ENCODE measurements at places on chromosomes 1 and 21.

- no peak for DNase-seq
These were observed 27.3 kb downstream of the TEX35 start for GRCh38 chr1:178540204-178540603.

DNA sequence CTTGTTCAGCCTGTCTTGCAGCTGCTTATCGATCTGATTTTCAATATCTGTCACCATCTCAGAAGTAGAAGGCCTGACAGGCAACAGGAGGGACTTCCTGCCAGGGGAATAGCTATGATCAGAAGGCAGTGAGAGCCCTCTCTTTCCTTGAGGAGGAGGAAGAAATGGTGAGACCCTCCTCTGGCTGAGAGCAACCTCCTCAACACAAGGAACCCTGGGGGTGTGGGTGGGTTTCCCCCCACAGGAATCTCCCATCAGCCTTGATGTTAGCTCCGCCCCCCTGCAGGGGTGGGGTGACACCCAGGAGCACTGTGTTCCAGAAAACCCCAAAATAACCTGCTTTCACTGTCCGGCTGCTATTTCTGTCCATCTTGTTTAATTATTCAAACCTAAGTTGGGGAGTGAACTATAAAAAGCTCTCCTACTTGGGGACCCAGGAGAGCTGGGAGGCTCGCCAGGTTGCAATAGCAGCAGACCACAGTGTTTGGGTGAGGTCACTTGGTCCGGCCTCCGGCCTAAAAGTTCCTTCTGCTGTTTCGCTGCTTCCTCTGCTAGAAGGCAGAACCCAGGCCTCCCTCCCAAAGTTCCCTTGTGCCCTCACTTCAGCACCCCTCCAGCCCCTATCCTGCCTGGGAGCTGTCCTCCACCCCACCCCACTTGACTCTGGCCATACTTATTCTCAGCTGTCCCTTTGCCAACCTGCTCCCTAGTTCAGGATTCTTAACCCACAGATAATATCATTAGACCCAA is 7.8 kb upstream of the MEF2D start:
- peak; percentile 50 for DNase-seq

GRCh38 chr1:230459465-230459864 is 33.3 kb upstream of the PGBD5 start:
- no peak for DNase-seq

DNA sequence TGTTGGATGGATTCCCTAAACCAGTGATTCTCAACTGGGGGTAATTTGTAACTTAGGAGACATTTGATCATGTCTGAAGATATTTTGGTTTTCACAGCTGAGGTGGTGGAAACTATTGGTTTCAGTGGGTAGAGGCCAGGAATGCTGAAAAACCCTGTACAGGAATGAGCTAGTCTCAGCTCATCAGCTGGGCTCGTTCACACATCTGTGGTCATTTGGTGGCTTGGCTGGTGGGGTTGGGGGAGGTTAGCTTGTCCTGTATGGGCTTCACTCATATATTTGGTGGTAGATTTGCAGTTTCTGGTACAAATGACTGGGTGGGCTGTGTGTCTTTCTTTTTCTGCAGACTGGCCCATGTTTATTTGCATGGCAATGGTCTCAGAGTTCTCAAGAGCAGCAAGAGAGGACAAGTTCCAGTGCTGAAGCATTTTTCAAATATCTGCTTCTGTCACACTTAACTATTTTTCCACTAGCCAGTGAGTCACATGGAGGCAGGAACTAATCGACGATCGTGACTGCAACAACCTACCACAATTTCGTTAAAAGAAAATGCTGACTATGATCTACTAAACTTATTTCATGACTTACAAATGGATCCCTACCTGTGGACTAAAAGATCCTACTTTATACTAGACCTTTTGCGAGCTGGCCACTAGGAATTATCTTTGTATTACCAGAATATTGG is 321.7 kb upstream of the PLXNA2 start:
- DNase-seq: no peak

- DNase-seq: no peak
These were observed 10.9 kb downstream of the TCEANC2 start for GRCh38 chr1:54064299-54064698.

DNA sequence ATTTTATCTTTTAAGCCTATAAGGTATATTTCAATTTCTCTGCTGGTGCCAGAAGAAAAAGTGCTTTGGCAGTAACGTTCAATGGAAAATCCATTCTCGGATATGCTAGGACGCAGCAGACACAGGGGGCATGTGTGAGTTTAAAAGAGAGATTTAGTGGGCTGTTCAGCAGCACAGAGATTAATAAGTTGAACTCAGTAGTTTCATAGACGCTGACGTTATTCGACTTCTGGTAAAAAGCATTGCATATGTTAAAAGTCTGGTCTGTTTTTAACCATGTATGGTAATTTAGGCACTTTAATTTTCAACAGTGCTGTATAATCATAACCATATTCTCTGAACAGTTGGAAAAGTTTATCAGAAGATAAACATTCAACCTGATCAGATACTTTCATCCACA is 99.6 kb downstream of the ATP6V1G3 start:
- no peak for DNase-seq

GRCh38 chr1:154955718-154956543 is at the start of gene PBXIP1:
TSS of gene PBXIP1 (minus strand) at chr1:154956099. CDS start at chr1:154953721, 2,378 bp downstream.
- DNase-seq: peak; percentile 69

- no peak for DNase-seq
These were observed 14.1 kb downstream of the VAMP4 start for GRCh38 chr1:171727778-171728177.

DNA sequence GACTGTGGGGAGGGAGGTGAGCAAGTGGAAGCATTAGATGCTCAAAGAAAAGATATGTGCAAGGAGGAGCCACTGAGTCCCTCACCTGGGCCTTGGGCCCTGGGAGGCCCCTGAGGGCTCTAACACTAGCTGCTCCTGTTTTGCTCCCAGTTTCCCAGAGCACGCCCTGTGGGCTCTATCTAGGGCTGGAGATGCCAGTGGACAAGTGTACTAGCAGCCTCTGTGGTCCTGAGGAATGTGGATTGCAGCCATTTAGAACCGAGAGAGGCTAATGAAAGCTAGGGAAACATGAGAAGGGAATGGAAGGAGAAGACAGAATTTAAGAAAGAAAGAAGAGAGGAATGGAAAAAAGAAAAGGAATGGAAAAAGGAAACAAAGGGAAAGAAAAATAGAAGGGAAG is 10.0 kb upstream of the TBX15 start:
- no peak for DNase-seq

DNA sequence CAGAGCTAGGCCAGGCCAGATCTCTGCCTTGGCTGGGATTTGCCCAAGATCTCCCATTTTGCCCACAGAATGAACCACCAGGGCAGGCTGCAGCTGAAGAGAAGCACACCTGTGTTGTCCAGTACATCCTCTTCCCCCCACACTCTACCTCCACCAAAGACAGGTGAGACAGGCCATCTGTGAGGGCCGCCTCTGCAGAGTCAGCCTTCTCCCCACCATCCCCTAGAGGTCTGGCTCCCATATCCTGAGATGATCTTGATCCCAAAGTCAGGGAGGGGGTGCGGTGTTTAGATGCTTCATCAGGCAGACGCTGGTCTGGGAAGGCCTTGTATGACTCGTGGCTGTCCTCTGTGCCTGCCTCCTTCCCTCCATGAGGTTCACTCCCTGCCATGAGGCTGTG is 28.7 kb downstream of the HYI start:
- no peak for DNase-seq

DNA sequence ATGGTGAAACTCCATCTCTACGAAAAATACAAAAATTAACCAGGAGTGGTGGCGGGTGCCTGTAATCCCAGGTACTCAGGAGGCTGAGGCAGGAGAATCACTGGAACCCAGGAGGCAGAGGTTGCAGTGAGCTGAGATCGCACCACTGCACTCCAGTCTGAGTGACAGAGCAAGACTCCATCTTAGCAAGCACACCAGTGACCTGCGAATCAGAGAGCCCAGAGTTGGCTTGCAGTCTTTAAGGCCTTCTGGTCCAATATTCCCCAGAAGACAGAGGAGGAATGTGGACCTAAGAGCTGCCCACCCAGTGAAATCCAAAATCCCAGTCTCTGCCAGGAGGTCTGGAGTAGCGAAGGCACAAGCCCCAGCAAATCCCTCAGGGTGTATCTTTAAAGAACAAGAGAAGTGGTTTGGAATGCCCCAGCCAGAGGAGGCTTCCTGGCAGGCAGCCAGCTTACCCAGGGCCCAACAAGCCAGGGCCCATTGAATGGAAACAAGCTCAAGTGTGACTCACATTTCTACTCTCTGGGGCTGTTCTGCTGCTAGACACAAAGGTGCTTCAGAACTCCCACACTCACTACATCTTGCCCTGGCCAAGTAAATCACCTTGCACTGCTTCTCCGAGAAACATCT is 23.9 kb downstream of the GPR161 start:
- DNase-seq: no peak

DNA sequence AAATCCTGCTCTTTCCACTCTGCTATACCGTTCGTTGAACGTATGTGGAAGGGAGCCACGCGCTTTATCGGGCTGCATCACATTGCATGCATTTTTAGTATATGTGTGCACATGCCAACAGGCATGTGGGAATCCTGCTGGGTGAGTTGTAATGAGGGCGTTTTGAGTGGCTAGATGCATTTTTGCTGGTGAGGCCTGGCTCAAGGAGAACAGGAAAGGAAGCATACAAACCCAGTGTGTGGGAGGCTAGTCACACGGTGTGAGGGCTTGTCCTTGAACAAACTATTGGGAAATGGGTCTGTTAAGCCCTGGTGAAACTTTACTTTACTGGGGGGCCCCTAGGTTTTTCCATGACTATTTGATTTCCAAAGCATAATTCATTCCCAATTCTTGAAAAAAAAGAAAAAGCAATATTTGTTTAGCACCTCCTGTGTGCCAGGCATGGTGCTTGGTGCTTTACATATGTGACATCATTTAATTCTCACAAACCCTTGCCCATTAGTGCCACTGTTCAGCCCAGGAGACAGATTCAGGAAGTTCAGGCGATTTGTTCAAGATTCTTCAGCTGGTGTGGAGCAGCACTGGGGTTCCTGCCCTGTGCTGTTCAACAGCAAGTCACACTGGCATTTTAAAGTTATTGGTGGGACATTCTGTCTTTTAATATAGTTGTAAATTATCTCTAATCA is 25.6 kb upstream of the JUN start:
- no peak for DNase-seq

DNA sequence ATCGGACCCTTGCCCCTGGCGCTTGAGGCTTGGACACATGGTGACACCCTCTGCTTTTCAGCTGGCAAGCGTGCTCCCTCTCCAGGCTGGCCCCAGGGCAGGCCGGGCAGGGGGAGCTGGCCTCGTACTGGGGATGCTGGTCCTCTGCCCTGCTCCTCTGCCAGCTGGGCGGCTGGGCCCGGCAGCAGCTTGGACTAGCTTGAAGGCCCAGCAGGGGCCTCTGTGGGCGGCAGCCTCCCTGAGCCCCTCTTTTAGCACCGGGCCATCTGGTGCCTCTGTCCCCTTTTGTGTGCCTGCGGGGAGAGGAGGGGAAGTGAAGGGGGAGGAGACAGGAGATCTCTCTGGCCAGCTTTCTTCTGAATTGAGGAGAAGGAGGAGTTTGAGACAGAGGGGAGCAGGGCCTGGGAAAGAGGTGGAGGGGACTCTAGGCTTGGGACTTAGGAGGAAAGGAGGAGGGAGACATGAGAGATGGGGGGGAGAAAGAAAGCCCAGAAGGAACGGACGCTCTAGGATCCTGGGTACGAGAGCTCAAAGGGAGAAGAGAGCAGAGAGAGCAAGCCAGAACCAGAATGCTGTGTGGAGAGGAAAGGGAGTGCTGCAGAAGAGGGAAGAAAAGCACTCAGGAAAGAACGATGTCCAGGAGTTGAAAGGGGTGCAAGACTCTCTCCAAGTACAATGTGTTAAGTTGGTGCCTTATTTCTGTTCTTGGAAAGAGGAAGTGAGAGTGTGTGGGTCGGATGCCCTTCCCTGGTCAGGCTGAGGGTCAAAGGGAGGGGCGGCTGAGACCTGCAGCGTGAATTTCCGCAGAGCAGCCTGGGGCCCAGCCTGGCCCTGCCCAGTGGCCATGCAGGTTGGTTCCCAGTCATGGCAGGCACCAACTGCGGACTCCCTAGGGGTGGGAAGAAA is 40.3 kb downstream of the IER5 start:
- DNase-seq: no peak

- DNase-seq: no peak
These were observed 45.5 kb upstream of the CXADR start for GRCh38 chr21:17467392-17467791.

DNA sequence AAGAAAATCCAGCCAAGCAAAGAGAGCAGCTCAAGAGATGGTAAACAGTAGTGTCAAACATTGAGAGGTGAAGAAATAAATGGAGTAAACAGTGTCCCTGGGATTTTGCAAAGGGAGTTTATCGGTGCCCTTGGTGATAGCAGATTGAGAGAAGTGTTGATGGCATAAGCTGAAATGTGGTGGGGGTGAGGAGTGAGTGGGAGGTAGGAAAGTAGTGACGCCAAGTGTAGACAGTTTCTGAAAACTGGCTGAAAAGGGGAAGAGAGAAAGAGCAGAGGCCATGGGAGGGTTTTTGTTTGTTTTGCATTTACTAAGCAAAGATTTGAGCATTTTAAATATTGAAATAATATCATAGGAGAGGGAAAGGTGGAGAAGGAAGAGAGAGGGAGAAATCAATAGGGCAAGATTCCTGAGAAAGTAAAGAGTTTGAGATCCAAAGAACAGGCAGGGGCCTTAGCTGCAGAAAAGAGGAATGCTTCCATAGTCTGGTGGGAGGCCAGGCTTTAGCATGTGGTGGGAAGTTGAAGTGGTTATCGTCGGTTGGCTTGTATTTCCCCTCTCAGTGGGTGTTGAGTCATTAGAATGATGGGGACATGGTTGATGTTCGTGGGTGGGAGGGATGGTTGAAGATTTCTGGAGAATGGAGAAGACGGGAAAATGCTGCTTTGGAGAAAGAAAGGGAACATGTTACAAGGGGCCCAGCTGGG is 26.8 kb upstream of the RASAL2 start:
- no peak for DNase-seq

- DNase-seq: no peak
These were observed 53.1 kb upstream of the PPP2R5A start for GRCh38 chr1:212232090-212232489.

GRCh38 chr1:24770881-24771280 is 25.6 kb downstream of the CLIC4 start:
- no peak for DNase-seq

DNA sequence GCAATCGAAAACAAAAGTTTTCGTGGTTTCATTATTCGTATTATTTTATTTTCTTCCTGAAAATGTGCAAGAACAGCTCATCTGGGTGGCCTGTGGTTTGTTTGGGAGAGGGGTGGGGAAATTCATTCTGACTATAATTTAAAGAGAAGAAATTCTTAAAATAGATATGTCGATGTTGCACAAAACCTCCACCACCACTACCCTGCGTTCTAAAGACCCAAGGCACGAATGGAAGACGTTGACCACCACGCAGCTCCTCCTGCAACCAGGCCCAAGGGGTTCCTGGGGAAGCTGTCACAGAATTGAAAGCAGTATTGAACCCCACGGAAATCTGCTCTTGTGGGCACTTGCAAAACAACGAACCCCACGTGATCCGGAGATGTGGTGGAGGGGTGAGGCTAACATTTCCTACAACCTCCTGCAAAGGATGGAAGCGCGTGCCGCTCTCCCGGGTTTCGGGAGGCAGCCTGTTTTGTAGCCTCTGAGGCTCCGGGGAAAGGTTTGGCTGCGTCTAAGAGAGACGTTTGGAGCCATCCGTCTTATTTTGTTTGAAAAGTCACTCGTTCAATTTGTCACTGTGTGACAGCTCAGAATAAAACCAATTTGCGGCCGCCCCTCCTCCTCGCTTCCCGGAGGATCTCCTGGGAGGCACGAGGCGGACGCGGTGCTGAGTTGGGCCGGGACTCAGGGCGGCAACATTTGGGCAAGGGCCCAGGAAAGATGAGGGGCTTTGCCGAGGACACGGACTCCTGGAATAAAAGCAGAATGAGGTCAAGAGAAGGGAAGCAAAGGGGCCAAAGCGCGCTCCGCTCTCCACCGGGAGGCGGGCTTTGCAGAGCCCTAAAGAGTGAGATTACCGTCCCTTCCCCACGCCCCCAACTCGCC is 810 bp upstream of the HLX start:
- DNase-seq: no peak

- peak; percentile 86 for DNase-seq
These were observed 43.5 kb upstream of the RAB4A start for GRCh38 chr1:229227298-229227919.

Measured in activated naive CD8-positive, alpha-beta T cell treated with anti-CD3 and anti-CD28 coated beads, Interleukin-2, amount 10 ng/mL, durations not matched to agents 7 days and 5 days (primary cell).